ENCODE measurements at places on chromosomes 4 and X.

DNA sequence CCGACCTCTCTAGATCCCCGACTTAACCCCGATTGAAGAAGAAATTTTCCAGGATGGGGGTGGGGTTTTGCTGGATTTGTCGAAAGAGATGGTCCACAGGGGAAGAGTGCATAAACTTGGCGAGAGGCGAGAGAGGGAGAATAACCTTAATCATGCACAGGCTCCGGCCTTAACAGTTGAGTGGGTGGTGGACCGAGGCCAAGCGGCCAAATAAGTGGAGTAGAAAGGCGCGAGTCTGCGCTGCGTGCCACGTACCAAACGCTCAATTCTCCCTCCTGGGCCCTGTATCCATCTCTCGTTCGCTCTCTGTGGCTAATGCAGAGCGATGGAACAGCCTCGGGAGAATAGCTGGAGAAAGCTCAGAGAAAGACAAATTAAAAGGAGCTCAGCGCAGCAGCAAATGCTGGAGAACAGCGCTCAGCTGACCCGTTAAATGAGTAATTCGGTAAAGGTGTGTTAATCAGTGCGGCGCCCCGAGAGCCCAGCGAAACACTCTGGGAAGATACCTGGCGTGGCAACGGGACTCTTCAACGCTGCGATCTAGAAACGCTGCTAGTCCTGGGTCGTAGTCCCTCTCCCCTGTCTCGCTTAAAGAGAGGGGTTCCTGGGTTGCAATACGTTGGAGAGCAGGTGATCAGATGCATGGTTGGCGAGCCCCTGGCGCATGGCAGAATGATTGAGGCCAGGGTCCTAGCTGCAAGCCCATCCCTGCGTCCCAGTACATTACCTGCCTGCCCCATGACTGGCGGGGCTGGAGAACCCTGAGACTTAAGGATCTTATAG is 887 bp upstream of the IL1RAPL2 start:
- DNase-seq = no peak

GRCh38 chrX:42686706-42687105 is 91.3 kb downstream of the PPP1R2C start:
- no peak for DNase-seq

- no peak for DNase-seq
Measured at GRCh38 chr4:38724475-38724808, 58.3 kb downstream of the TLR10 start.

DNA sequence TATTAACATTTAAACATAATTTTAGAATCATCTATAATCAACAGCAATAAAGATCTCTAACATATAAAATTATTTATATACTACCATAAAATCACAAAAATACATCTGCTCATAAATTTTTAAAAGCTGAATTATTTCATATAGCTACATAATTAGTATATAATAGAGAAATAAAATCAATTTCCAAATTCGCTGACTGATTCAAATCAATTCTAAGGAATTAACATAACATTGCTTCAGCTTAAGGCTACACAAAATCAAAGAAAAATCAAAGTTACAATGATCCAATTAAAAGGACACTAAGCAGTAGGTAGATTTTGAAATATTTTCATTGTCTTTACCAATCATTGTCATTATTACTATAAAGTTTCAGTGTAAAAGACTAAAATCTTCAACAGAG is 194.7 kb downstream of the LRBA start:
- no peak for DNase-seq

GRCh38 chr4:89077761-89078160 is 20.8 kb upstream of the FAM13A start:
- no peak for DNase-seq

DNA sequence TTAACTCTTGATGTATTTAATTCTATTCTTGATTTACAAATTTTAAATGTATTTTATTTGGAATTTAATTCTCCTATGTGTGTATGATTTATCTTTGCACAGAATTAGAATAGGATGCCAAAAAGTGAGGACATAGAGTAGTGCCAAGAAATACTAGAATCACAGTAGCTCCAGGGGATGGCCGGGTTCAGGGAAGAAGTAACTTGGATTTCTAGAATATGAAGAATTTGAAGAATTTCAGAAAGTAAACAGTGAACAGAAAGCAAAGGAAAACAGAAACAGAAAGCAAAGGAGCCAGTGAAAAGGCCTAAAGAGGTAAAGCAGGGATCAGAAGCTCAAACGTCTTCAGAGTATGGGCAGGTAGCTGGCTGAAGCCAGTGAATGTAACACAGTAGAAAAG is 1187.6 kb downstream of the RPA4 start:
- DNase-seq = no peak

DNA sequence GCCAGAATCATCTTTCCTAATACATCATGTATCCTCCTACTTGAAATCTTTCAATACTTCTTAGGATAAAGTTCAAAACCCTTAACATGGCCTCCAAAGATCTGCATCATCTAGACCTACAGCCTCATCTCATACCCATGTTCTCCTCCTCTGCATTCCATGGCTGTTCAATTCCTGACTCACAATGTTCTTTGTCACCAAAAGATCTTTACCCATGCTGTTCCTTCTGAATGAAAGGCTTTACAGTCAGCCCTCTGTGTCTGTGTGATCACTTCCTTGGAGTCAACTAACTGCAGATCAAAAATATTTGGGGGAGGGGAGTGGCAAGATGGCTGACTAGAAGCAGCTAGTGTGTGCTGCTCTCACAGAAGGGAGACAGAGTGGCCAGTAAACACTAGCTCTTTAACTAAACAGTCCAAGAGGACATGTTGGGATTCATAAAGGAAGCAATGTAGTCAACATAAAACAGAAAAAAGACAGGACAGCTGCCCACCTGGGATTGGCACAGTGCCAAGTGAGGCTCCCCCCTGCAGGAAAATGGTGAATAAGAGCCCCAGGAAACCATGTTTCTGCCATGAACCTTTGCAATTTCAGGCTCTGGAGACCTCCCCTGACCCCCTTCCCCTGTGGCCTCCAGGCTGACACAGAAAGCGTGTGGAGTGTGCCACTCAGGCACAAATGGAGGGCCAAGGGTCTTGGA is 31.9 kb downstream of the CBR4 start:
- no peak for DNase-seq

DNA sequence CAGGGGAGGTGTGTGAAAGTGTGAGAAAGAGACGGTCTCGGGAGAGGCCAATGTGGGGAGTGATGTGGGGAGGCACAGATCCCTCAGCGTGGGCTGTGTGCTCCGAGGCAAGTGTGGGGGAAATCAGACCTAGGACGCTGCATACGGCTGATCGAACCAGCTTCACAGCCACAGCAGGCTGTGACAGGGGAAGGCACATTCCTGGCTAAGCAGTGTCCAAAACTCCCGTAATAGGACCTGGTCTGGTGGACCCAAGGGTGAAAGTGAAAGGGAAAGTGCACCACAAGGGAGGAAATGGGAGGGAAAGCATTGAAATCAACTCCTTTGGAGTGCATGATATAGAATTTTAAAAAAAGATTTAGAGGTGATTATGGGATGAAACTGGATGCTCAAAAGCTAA is 10.9 kb upstream of the RHOXF2 start:
- no peak for DNase-seq

GRCh38 chrX:17376431-17377077 is 1.6 kb downstream of the NHS start:
- no peak for DNase-seq

DNA sequence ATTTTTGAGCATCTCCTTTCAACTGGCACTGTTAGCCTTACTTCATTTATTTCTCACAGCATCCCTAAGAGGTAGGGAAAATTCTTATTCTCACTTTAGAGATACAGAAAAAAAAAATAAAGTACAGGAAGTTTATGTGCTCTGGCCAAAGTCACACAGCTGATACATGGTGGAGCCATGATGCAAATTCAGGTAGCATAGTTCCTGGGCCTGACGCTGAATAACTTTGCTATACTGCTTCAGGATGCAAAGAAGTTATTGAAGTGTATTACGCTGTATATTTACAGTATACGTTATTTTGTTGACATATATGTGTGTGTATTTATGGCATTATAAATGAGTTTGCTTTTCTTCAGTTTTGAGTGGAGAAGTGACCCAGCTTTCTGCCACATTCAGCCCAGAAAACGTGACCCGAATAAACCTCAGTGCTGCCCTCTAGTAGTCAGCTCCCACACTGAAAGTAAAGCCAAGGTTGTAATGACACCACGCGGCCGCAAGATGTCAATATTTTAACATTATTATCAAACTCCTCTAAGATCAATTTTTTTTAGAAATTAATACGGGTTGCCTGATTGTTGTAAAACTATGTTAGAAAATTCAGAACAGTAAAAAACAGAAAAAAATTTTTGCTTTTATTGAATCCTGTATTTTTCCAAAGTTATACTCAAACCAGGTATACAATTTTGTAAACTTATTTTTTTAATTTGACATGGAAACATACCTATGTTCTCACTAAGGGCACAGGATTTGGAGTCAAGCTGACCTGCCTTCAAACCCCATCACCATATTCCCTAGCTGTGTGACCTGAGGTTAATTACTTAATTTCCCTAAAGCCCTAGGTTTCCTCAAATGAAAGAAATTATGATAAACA is 3.8 kb upstream of the GUCY2F start:
- peak; percentile 10 for DNase-seq

- no peak for DNase-seq
Measured at GRCh38 chr4:99536848-99537247, 26.0 kb downstream of the C4orf17 start.

DNA sequence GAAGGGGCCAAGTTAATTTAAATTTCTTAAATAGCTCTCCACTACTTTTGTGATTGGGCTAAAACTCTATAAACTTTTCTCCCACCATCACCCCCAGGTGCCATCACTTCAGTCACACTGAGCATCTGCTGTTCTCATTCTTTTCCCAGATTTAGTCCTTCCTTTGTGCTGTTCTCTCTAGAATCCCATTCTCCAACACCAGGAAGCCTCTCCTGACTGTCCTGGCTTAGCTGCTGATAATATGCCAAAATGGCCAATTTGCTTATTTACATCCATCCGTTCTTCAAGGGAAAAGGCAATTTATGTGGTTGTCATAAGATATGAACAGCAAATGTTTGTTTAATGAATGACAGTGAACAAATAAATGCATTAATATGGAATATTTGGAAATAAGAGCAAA is 44.1 kb downstream of the FGFBP1 start:
- no peak for DNase-seq

GRCh38 chr4:109733728-109734127 is 3.9 kb upstream of the PLA2G12A start:
- DNase-seq = no peak

DNA sequence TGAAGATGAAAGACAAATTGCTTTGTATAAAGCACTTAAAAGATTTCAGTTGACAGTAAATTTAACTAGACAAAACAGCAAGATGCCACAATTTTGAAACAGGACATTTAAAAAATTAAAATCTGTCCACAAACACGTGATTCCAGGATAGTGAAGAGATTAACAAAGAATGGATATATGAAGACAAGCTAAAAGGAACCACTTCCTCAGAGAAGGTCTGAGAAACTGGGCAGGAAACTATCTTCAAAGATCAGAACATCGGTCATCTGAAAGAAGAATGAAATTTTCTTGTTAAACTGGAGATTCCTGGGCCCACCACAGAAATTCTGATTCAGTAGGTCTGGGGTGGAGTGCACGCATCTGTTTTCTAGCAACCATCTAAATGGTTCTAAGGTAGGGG is 1.4 kb downstream of the RWDD4 start:
- DNase-seq = no peak

- no peak for DNase-seq
Measured at GRCh38 chrX:22345884-22346283, 73.2 kb downstream of the CBLL2 start.

GRCh38 chr4:54391104-54391503 is 162.0 kb downstream of the PDGFRA start:
- no peak for DNase-seq

GRCh38 chr4:110533590-110533910 is 57.6 kb downstream of the ENPEP start:
- no peak for DNase-seq
